Activated CD4-positive, alpha-beta T cell treated with anti-CD3 and anti-CD28 coated beads, Interleukin-2, amount 10 ng/mL, durations not matched to agents 7 days and 5 days (primary cell): ENCODE measurements at places on chromosomes 7 and 10.

GRCh38 chr10:54368984-54369383 lies 432.0 kb downstream of the PCDH15 start:
- H3K4me1 ChIP-seq, result no peaks in the 10 kb centered on the region
- no peaks in the 10 kb centered on the region for H3K27me3 ChIP-seq
- H3K27ac ChIP-seq, result no peak overlapping the region
- no peak overlapping the region for H3K4me3 ChIP-seq

- no peak for DNase-seq
- H3K36me3 ChIP-seq, result peaks cover 9% of the 10 kb centered on the region
Measured at GRCh38 chr10:132712291-132712690, 73.7 kb downstream of the NKX6-2 start.

GRCh38 chr7:120337308-120337907 lies 64.4 kb downstream of the KCND2 start:
- H3K4me1 ChIP-seq, result no peaks in the 10 kb centered on the region
- no peaks in the 10 kb centered on the region for H3K27me3 ChIP-seq
- no peak overlapping the region for H3K27ac ChIP-seq
- H3K4me3 ChIP-seq, result no peak overlapping the region
- no peak for DNase-seq

DNA sequence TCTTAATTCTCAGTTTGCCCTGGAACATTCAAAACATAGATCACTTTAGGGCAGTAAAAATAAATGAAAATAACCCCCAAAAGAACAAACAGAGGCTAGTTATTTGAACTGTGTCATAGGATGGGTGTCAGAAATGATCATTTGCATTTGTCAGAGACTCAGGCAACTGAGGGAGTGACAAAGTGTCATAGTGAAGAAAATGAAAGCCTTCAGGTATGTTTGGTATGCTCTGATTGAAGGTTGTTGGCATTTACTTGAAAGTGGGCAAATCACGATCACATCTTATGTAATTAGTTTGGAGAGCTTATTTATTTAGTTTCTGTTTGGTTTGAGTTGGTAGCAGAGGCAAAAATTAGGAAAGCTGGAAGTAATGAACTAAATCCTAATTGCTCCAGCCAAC lies 880.9 kb downstream of the ANKRD7 start:
- no peak for DNase-seq
- no peaks in the 10 kb centered on the region for H3K36me3 ChIP-seq
- no peaks in the 10 kb centered on the region for H3K4me1 ChIP-seq
- H3K4me3 ChIP-seq, result no peak overlapping the region

GRCh38 chr7:140342727-140343514 lies 55.4 kb downstream of the SLC37A3 start:
- peaks cover 2% of the 10 kb centered on the region for H3K4me1 ChIP-seq
- H3K27ac ChIP-seq, result no peak overlapping the region
- no peak overlapping the region for H3K4me3 ChIP-seq
- DNase-seq, result no peak
- H3K27me3 ChIP-seq, result no peaks in the 10 kb centered on the region

DNA sequence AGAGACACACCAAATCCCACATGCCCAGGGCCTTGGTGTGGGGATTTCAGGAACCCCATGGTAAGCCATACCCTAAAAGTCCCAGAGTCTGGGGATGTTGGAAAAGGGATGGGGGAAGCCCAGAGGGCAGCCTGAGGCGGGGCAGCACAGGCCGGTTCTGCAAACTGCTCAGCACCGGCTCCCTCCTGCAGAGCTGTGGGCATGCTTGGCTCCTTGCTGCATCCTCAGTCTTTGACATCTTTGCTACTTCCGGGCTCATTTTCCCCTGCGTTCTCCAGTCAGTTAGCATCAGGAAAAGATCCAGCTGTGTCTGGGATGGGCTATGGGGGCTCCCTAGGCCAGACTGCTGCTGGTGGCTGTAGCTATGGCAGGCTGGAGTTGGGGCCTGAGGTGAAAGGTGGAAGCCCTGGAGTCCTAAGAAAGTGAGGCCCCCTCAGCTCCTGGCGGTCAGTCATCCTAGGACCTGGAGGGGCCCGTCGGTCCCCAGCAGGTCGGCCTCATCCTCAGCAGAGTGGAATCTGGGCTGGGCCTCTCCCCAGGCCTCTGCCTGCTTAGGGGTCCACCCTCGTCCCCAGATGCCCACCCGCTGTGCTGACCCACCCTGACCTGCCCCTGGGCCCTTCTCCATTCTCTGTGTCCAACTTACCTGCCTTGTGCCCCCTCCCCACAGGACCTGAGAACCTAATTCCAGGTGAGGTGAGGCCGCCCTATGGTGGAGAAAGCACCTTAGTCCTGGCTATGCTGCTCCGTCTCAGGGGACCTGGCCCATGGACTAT lies 9.3 kb downstream of the TBATA start:
- H3K4me3 ChIP-seq, result no peak overlapping the region
- H3K27me3 ChIP-seq, result no peaks in the 10 kb centered on the region
- no peak overlapping the region for H3K27ac ChIP-seq
- no peaks in the 10 kb centered on the region for H3K4me1 ChIP-seq
- no peak for DNase-seq

GRCh38 chr7:4030346-4030950 lies 651.6 kb upstream of the FOXK1 start:
- peaks cover 2% of the 10 kb centered on the region for H3K27me3 ChIP-seq
- H3K4me3 ChIP-seq, result no peak overlapping the region
- H3K27ac ChIP-seq, result no peak overlapping the region
- DNase-seq, result no peak
- H3K36me3 ChIP-seq, result no peaks in the 10 kb centered on the region

DNA sequence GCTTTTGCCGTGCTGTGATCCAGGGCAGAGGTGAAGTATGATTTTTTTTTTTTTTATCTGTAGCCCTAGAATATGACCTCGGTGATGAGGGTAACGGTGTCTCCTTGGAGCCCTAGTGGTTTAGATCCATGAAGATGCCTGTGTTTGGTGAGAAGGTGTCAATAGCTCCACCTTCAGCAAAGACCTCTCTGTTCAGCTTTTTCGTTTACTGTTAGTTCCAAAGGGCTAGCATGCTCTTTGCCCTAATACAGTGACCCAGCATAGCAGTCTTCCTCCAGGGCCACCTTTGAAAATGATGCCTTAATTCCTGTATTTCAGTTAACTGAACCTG lies 746 bp upstream of the MRPS16 start:
- H3K4me1 ChIP-seq, result peaks cover 37% of the 10 kb centered on the region
- peaks cover 29% of the 10 kb centered on the region for H3K36me3 ChIP-seq
- H3K27me3 ChIP-seq, result no peaks in the 10 kb centered on the region

DNA sequence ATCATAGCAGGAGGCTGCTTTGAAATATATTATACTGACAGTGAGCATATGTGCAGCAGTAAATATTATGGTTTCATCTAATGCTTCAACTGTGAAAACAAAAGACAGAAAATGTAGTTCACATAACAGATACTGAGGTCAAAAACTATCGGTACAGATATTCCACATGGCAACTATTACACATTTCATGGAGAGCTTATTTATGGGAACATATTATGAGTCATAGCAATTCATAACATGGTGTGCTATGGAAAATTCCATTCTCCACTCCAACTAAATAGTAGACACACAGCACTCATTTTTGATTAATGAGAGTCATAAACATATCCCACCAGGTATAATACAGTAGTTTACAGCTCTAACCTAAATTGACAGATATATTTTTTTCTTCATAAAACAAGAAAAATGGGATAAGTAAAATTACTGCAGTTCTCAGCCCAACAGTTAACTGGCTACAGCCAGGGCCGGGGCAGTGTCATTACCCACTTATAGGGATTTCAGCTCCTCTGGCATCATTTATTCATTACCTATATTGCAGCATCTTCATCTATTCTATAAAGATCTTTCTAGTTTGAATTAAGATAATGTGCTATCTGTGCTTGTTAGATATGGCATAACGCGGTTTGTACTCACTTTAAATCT lies 475.6 kb upstream of the KLF6 start:
- DNase-seq, result no peak
- no peaks in the 10 kb centered on the region for H3K36me3 ChIP-seq
- no peaks in the 10 kb centered on the region for H3K4me1 ChIP-seq
- H3K27me3 ChIP-seq, result peaks cover 2% of the 10 kb centered on the region
- H3K27ac ChIP-seq, result no peak overlapping the region
- H3K4me3 ChIP-seq, result no peak overlapping the region

DNA sequence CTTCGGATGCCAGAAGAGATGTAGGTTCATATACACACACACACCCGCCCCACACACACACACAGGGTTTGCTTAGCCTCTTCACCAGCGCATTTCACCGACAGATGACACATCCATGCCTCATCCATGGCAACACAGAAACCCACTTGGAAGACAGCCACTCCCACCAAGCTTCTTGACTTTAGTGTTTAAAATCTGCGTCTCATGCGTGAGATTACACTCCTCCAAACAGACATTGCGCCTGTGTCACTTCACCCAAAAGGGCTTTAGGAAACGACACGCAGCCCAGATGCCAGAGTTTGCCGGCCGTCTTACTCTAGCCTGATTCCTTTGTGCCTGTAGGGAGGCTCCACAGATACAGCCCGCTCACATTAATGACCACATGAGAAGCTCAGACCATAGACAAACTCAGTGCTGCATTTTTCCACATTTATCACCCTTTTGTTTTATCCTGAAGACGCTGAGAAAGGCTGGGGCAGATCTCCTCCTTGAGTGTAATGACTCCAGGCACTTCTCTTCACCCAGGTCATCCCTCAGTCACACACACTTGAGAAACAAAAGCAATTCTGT lies 73.8 kb downstream of the DIP2C start:
- peaks cover 8% of the 10 kb centered on the region for H3K27me3 ChIP-seq
- H3K36me3 ChIP-seq, result no peaks in the 10 kb centered on the region
- H3K4me3 ChIP-seq, result no peak overlapping the region
- no peaks in the 10 kb centered on the region for H3K4me1 ChIP-seq

DNA sequence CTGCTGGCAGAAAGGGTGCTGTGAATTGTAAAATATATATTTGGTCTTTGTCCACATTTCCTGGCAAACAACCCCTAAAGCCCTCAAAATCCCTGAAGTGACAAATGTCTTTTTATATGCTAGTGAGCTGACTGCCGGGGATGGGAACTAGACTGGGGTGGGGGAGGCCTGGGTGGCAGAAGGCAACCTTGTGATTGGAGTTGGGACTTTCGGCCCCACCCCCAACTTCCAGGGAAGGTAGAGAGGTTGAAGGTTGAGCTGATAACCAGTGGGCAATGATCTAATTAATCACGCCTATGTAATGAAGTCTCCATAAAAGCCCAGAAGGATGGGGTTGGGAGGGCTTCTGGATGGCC lies 2.7 kb downstream of the EPHA1 start:
- H3K4me1 ChIP-seq, result peaks cover 47% of the 10 kb centered on the region
- H3K4me3 ChIP-seq, result no peak overlapping the region
- peaks cover 2% of the 10 kb centered on the region for H3K36me3 ChIP-seq
- H3K27ac ChIP-seq, result no peak overlapping the region
- H3K27me3 ChIP-seq, result no peaks in the 10 kb centered on the region
- DNase-seq, result no peak

DNA sequence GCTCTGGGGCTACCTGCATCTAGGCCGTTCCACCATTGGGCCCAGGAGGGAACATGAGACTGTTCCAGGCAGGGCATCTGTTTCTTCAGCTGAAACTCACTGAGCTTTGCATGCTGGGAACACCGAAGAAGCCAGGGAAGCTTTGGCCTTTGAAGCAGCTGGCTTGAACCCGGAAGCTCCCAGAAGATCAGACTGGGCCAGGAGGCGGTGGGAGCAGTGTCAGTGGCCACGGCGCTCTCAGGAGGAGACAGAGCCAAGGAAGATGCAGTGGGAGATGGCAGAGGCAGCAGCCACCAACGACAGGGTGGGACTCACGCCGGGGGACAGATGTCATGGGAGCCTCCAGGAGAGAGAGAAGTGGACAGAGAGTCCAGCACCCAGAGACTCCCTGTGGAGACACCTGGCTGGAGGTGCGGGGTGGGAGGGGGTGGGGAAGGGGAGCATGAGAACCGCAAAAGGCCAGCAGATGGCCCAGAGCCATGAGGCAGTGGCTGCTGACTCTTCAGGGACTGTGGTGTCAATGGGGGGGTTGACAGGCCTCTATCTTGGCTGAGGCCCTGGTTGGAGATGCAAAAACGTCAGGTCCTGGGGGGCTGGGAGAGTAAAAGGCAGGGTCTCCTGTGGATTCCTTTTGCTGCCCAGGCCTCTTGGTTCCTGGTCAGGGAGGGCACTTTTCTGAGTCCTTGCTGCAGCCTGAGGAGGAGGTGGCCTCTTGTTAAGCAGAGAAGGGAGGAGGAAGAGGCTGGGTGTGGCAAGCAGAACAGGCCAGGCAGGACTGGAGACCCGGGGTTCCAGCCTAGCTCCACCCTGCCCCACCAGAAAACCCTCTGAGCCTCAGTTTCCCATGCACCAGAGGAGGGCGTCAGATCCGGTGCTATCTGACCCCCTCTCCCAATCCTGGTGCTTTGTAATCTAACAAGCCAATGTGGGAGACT lies 6.3 kb upstream of the AQP1 start:
- H3K36me3 ChIP-seq, result no peaks in the 10 kb centered on the region
- no peak overlapping the region for H3K4me3 ChIP-seq
- DNase-seq, result no peak
- H3K27ac ChIP-seq, result no peak overlapping the region
- H3K27me3 ChIP-seq, result no peaks in the 10 kb centered on the region
